ENCODE measurements at places on chromosomes 1 and 21.

DNA sequence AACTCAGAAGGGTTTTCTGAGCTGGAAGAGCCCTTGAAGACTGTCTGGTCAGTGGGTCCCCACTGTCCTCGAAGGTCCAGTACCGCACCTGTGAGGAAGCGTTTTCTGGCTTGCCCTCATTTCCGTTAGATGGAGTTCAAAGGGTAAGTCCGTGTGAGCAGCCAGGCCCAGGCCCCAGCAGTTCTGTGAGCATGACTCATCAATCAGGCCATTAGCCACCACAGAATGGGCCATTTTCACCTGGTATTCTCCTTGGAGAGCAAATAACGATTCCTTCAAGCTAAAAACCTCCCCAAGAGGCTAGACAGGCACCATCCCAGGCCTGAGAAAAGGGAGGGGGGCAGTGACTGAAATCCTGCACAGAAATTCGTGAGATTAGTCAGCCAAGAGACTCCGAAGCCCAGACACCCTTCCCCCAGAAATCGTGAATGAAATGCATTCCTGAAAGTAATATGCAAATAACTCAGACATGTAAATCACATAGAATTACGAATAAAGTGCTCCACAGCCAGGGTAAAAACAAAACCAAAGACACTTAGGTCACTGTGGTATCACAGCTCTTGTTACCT lies 66.0 kb downstream of the BCAR3 start:
- DNase-seq, result no peak

GRCh38 chr1:101485712-101486111 lies 248.9 kb downstream of the S1PR1 start:
- DNase-seq, result no peak

- DNase-seq, result no peak
Observed at GRCh38 chr21:45356653-45357435, 48.1 kb upstream of the COL18A1 start.

- no peak for DNase-seq
Observed at GRCh38 chr1:205630241-205630640, 1.6 kb downstream of the ELK4 start.

DNA sequence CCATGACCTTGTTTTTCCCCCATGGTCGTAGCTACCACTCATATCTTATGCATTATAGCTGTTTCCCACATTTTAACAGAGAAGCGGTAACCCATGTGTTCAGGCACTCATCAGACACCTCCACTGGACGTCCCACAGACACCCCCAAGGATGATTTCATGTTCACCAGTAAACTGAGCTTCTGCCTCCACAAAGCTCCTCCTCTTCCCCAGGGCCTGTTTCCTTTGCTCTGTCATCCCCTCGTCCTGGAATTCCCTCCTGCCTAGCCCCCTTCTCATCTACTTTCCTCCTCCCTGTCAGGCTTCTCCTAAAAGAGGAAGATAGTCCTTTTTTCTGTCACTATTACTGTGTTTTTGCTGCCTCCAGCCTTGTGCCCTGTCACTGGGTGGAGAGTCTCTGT lies 111.2 kb downstream of the OMA1 start:
- no peak for DNase-seq

- DNase-seq, result no peak
Observed at GRCh38 chr1:217186664-217187063, 444.2 kb downstream of the GPATCH2 start.

- peak; percentile 42 for DNase-seq
Observed at GRCh38 chr1:29830383-29830782, 594.1 kb downstream of the PTPRU start.

GRCh38 chr1:45348609-45348965 lies 8.3 kb upstream of the MUTYH start:
- no peak for DNase-seq

DNA sequence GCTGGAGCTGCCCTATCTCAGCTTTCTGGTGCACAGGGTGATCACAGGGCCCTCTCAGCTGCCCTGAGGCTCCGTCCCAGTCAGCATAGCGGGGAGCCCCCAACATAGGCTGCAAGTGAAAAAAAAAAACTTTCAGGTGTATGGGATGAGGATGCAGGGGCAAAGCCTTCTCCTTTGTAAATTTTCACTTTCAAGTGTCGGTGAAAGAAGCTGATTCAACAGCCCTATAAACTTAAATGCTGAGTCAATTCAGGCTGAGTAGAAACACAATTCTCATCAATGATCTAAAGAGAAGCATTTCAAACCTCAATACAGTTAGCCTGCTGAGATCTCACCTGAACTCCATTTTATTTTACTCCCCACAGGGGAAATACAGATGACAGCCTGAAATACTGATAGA lies 171.2 kb downstream of the SEC16B start:
- DNase-seq, result no peak

- DNase-seq, result no peak
Observed at GRCh38 chr21:41678924-41679318, 87.9 kb downstream of the RIPK4 start.

- no peak for DNase-seq
Observed at GRCh38 chr21:17427831-17428483, 84.9 kb upstream of the CXADR start.

DNA sequence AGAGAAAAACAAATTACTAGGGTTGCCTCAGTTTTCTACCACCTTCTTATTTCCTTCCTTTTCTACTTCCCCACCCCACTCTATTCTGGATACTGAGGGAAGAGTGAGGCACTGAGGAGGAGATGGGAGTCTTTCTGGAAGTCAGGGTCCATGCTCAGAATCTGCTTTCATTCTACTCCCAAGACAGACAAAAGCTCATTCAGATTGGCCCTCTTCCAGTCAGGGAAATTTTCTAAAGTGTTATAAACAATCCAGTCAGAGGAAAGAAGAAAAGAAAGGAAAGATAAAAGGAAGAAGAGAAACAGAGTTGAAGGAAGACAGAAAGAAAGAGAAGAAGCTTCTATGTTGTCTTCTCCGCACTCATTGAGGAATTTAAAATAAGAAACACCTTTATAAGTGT lies 228.6 kb downstream of the COP1 start:
- no peak for DNase-seq

GRCh38 chr1:208025031-208025430 lies 114.1 kb upstream of the CD34 start:
- no peak for DNase-seq

DNA sequence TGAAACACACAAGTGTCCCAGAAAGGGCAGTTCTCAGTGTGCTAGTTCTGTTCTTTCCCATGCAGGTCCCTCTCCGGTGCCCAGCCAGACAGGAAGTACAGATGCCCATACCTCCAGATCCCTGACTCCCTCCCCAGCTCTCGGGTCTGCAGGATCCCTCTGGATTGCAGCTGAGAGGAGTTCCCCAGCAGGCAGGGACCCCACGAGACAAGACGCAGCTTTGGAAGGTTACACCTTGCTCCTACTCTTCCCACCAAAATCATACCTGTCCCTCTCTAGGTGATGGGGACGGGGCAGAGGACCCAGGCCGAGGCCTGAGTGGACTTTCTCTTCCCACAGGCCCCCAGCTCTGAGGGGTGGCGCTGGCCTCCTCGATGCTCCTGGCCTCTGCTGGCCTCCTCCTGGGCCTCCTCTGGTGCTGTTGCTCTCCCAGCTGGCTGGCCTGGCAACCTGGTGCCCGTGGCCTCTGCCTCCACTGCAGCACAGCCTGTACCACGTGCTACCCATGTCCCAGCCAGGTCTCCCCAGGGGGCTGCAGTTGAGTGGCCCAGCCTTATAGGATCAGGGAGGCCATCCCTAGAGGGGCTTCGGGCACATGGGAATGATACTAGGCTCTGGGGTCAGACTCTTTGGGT lies 9.4 kb downstream of the LDLRAD2 start:
- DNase-seq, result no peak

DNA sequence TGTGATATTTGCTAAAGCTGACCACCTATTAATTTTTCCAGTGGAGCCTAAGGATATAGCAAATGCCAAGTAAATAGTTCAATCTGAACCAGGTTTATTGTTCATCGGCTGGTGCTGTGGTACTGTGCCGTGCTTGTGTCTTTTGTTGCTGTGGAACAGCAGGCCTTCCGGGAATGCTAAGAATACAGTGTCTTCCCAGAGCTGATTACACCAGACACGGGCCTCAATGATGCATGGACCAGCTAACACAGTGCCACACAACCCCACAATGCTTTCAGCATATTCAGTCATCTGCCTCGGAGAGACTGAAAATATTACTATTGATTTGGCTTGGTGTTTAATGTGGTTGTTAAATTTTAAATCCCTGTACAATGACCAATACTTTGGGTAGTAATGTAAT lies 415.4 kb downstream of the PTBP2 start:
- DNase-seq, result no peak

GRCh38 chr1:37692834-37693175 lies 489 bp downstream of the CDCA8 start:
- DNase-seq, result no peak

- DNase-seq, result no peak
Observed at GRCh38 chr1:201265756-201266155, 17.6 kb upstream of the PKP1 start.

DNA sequence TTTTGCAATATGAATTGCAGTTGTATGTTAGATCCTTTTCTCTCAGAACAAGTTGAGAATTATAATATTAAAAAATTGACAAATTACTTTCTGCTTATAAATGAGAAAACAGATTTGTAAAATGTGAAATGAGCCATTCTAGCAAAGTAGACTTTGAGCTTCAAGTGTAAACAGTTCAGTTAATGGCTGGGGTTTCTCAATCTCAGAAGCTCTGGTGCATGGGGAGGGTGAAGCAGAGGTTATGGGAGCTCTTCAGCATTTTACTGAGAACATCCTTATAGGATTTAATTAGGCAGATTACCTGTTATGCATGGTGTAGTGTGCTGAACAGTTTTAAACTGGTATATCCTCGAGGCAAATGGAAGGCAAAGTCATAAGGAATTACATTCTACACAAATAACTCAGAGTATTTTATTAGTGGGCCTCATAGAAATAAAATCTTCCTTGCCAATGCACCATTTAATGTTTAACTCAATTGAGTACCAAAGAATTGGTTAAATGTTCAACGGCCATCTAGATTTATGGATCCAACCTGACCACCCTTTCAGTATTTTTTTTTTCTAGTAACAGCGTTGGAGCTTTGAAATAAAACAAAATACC lies 1143.6 kb upstream of the ADGRL2 start:
- no peak for DNase-seq

GRCh38 chr21:43911015-43911934 lies 46.3 kb downstream of the AGPAT3 start:
- no peak for DNase-seq

DNA sequence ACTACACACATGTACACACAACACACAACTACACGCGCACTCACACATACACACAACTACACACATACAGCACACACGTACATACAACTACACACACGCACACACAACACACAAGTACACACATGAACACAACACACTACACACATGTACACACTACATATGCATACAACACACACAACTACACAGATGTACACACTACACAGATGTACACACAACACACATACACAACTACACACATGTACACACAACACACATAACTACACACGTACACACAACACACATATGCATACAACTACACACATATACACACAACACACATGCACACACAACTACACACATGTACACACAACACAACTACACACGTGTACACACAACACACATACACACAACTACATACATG lies 318.6 kb downstream of the CAMTA1 start:
- no peak for DNase-seq

GRCh38 chr1:74412244-74412643 lies 100.2 kb downstream of the LRRC53 start:
- no peak for DNase-seq

- peak; percentile 26 for DNase-seq
Observed at GRCh38 chr1:235657747-235658526, 8.4 kb upstream of the GNG4 start.

DNA sequence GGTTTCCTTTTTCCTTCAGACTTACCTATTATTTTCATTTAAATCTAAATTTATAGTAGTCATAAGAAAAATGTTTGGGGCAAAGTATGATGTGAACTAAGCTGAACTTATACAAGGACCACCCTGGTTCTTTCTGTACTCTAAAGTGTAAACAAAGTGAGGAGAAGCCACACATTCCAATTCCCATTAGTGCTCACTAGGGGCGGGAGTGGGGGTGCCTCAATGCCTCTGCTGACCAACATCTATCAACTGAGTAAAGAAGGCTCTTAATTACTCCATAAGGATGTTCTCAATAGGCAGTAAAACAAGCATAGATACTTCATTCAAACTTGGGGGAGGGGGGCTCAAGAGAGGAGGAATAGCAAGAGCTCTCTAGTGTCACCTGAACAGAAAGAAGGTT lies 151.7 kb downstream of the CDC42BPA start:
- DNase-seq, result no peak

- DNase-seq, result no peak
Observed at GRCh38 chr1:1430114-1430982, 5.1 kb upstream of the VWA1 start.

- DNase-seq, result no peak
Observed at GRCh38 chr1:215865060-215865459, 298.0 kb downstream of the KCTD3 start.

DNA sequence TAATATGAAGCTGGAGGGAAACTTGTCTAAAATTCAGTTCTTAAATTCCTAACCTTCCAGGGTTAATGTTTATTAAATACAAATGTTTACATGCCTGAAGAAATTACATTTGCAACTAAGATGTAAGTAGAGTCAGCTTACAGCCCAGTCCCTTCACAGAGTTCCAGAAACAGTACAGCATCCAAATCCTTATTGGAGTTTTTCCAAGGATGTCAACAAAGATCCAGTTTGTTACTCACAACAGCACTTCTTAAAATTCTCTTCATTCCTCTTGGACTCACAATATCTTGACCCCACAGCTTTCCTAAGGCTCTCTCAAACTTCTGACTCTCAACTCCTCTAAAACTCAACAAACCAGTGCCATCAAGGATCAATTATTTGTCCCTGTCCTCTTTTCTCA lies 50.1 kb upstream of the RWDD3 start:
- no peak for DNase-seq

DNA sequence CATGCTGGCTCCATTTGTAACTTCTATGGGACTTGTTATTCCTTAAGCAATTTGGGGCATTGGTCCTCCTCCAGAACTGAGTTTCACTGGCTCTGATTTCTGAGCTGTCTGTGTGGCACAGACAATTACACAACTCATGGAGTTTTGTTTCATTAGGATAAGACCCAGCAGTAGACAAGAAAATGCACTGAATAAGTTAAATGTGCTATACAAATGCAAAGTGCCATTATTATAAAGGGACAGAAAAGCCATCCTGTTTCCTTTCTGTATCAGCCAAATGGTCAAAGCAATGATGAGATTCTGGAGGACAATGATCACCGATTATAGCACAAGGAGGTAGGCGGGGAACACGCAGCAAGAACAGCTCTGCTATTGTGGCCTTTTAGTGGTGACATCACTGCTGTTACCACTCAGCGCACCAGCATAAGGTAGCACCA lies 81.9 kb downstream of the CNIH3 start:
- DNase-seq, result no peak

- no peak for DNase-seq
Observed at GRCh38 chr1:56897150-56898004, 42.8 kb downstream of the C8A start.

DNA sequence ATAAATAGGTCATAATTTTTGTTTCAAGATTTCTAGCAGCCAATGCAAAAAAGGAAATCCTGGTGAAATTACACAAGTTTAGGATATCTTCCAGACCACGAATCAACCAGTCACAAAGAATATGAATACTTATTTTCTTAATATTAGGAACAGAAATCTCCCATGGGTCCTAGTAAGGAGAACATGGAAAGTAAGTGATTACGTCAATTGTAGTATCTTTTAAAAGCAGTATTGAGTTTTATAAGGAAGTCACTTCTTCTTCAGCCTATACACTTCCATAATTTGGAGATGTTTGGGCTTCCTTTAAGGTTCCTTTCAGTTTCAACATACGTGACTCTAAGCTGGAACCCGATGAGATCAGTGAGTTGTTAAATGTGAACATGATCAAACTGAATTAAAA lies 534.5 kb downstream of the USP25 start:
- DNase-seq, result no peak

- no peak for DNase-seq
Observed at GRCh38 chr1:60292140-60292539, 218.6 kb upstream of the C1orf87 start.
